ENCODE measurements at places on chromosomes 2 and 18. TPM values are rescaled to one million over a fixed set of nuclear protein-coding genes. Genes with fewer than 3 reads are reported as not detected.

GRCh38 chr18:61581578-61582201, 248.5 kb downstream of the CDH20 start:
- DNase-seq = peak; percentile 23

The VRK2 gene
- 28.9 TPM for total RNA-seq

DNA sequence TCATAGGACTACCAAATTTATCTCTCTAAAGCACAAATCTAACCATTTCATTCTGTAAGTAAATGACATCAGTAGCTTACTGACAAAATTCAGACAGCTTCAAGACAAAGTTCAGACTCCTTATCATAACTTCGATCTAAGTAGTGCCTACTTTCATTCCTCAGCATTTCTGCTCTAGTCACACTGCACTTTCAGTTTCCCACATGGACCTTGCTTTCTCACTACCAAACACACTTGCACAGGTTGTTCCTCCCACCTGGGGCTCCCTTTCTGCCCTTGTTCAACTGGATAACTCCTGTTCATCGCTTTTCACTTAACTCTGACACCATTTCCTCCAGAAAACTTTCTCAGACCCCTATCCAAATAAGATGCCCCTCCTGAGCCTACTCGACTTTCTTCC, 22.1 kb upstream of the CCDC150 start:
- no peak for DNase-seq

GRCh38 chr2:13021470-13021957, 304.8 kb downstream of the TRIB2 start:
- no peak for DNase-seq

The KCNE4 gene
- 0.34 TPM for total RNA-seq

The CNRIP1 gene
- 4.4 TPM for total RNA-seq

- DNase-seq = no peak
These were observed 44.9 kb downstream of the ANKMY1 start for GRCh38 chr2:240512666-240513535.

- DNase-seq = peak; percentile 3
These were observed 53.5 kb upstream of the C2orf15 start for GRCh38 chr2:99088017-99088416.

DNA sequence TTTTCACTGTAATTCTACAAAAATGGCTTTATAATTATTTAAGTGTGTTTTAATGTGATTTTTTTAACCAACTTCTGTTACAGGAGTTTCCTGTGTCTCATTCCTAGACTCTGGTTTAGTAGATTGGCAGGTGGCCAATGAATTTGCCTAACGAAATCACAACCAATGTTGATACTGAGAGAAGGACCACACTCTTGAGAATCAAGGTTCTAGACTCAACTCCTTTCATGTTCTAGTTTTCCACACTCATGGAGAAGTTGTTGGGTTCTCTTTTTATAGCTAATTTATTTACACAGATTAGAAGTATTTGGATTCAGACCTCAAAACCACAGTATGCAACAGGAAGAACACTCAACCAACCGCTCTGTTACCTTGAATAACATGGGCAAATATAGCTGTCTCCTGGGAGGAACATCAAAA, 22.6 kb upstream of the USP34 start:
- peak; percentile 59 for DNase-seq

GRCh38 chr18:39805218-39805617, 2149.8 kb upstream of the PIK3C3 start:
- DNase-seq = no peak

The SLC16A14 gene
- total RNA-seq = 4.2 TPM

DNA sequence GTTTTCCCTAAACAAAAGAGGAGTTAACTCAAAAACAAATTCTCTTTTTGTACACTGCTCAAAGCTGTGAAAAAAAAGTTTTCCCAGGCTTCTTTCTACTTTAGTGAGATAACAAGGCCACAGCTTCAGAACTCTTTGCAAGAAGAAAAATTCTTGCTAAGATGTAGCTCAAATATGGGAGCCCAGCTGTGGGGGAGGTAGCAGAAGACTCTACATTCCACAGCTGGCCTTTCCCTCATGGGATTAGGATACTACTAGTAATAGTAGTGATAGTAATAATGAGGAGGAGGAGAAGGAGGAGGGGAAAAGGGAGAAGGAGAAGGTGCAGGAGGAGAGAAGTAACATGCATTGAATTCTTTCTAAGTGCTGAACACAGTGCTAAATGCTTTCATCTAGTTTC, 19.2 kb upstream of the CERS6 start:
- DNase-seq = no peak

DNA sequence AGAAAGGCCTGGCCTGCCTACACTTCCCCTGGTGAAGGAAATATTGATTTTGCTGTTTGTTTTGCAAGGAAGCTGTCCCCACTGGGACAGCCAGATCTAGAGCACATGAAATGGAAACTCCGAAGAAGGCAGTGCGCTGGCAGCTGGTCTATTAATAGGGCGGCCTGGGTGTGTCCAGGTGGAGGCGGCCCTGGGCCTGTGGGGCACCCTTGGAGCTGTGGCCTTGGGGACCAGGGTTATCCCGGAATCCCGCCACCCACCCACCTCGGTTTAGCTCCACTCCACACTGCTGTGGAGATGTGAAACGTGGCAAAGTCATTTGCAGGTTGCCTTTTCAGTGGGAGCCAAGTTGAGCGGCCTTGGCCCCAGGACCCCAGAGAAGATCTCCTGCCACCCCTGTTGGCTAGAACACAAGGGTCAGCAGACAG, 204.3 kb downstream of the KLHL29 start:
- DNase-seq = no peak

DNA sequence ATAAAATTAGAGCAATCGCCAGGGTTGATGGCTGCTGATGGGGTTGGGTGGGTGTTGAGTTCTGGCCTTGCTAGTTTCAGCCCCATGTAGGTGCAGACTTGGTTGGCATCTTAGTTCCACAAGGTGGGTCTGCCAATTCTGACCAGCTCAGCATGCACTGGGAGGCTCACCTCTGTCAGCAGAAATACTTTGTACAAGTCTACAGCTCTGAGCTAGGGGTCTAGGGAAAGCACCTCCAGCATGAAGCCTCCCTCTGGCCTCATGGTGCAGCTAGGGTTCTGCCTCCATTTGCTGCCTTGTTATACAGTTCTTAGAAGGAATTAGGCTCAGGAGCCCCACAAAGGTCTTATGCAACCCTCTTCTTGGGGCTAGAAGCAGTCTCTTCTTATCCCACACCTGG, 278.9 kb upstream of the HDAC4 start:
- DNase-seq = no peak

The RAX gene
- total RNA-seq = not detected

DNA sequence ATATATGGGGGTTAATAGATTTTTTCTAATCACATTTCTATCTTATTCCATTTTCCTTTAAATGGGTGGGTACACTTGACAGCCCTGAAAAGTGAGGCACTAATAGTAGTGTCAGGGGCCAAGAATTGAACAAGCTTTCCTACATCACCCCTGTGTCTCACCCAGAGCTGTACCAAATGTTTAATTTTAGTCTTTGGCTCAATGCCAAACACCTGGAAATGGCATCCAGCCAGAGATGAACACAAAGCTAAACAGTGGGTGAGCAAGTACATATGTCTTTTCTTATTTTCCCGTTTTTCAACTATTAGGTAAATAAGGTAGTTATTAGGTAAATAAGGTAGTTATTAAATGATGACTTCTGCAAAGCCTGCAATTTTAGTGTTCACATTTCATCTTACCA, 276.3 kb upstream of the ERBB4 start:
- no peak for DNase-seq

DNA sequence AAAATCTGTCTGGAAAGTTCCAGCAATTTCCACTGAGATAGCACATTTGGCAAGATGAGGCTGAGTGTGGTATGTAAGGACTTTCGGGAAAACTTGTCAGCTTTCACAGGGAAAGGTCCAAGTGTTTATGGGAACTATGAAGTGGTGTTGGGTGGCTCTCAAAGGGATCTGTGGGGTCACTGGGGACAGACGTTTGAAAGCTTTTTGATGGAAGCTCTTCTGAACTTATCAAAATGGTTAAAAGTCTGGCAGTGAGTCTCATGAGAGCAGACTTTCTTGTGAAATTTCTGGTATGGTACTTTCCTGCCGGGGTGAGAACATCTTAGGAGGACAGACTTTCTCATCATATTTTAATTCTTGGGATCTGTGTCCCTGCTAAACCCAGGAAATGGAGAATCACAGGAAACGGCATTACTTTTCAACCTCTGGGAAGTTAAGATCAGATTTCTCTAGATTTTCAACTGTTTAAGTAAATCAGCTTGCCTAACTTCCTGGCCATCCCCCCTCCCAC, 546.3 kb upstream of the ZEB2 start:
- no peak for DNase-seq

The C2orf66 gene
- total RNA-seq = 0.54 TPM

- DNase-seq = peak; percentile 52
These were observed 210.6 kb upstream of the AGAP1 start for GRCh38 chr2:235283246-235283645.

GRCh38 chr18:8620845-8621244, 11.6 kb downstream of the RAB12 start:
- no peak for DNase-seq

GRCh38 chr2:220569112-220569897, 941.9 kb downstream of the SLC4A3 start:
- DNase-seq = no peak

DNA sequence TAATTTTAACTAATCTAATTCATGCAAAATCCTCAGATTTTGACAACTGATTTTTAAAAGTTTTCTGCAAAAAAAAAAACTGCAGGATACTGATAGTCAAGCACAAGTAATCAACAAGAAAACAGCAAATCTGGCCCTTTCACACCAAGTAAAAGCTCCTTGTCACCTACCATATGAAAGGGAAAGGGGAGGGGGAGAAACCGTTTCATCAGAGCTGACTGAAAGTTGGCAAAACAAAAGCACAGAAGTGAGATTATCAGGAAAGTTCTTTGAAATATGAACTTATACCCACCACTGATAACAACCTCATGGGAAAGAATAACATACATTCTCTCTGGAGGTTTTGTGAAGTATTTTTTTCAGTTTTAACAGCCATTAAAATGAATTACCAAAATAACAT, 38.7 kb downstream of the ZNF521 start:
- DNase-seq = no peak

- DNase-seq = no peak
These were observed 76.5 kb downstream of the MEX3C start for GRCh38 chr18:51120809-51121596.

GRCh38 chr2:128264881-128265607, 53.6 kb downstream of the HS6ST1 start:
- no peak for DNase-seq

The ECEL1 gene
- total RNA-seq = 0.14 TPM

- no peak for DNase-seq
These were observed 10.1 kb downstream of the TBC1D8 start for GRCh38 chr2:101140978-101141655.

DNA sequence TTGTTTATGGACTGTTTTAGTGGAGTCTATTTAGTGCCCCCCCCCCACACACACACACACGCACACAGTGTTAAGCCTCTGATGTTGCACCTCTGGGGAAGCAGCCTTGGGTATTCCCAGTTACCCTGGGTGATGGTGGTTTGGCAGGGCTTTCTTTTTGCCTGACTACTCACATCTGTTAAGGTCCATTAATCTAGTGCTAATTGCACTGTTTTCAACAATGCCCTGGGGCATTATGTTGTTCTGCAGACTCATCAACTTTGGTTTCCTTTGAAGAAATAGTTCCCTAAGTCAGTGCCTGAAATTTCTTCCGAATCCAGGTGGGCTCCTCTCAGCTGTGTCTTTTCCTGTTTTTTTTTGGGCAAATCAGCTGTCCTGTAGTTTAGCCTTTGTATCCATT, 34.7 kb downstream of the SPOPL start:
- DNase-seq = peak; percentile 44

The TUBB8B gene
- not detected for total RNA-seq

The REG3G gene
- not detected for total RNA-seq

The GALNT5 gene
- 2.2 TPM for total RNA-seq

- DNase-seq = peak; percentile 49
These were observed 83.8 kb upstream of the SERTAD2 start for GRCh38 chr2:64737547-64737946.

GRCh38 chr2:137287913-137288639, 522.7 kb downstream of the THSD7B start:
- no peak for DNase-seq

DNA sequence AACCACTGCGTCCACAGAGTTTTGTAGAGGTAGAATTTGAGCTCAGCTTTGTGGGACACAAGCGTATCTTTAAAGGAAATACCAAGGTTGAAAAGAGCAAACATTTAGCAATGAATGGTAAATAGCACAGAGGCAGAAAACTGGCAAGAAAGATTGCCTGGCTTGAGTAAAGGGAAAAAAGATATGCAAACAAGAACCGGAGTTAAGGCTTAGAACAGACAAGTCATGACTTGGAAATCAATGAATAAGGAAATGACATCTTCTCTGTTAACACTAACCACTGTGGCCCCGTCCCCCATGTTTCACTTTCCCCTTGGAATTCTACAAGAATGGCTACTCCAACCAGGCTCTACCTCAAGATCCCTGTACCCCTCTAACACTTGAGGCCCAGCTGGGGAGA, 3.8 kb downstream of the STAM2 start:
- DNase-seq = peak; percentile 40

- DNase-seq = peak; percentile 22
These were observed 1.8 kb downstream of the ACVR1 start for GRCh38 chr2:157874348-157874747.

DNA sequence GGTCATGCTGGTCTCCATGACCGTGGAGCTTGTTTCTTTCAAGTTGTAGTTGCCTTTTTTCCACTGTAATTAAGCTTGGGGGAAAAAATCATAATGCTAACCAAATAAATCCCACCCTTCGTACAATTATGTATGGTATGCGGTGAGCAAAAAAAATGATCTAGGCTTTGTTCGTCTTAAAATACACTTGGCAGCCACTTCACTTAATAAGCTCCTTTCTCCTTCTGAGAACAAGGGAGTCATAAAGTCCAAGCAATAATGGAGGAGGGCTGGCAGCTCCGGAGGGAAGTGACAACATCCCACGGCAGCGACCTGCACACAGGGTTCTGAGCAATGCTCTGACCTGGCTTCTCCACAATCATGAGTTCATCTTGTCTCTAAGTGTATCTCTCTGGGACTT, 91.2 kb upstream of the KLHL29 start:
- DNase-seq = no peak

Data from astrocyte (in vitro differentiated cells and primary cell).